ENCODE measurements at places on chromosomes 1 and 21. TPM values are rescaled to one million over a fixed set of nuclear protein-coding genes. Genes with fewer than 3 reads are reported as not detected.

S100A16 gene
- 49.9 TPM for total RNA-seq

GRCh38 chr1:205052690-205053089 lies 9.7 kb downstream of the CNTN2 start:
- DNase-seq: no peak

DNA sequence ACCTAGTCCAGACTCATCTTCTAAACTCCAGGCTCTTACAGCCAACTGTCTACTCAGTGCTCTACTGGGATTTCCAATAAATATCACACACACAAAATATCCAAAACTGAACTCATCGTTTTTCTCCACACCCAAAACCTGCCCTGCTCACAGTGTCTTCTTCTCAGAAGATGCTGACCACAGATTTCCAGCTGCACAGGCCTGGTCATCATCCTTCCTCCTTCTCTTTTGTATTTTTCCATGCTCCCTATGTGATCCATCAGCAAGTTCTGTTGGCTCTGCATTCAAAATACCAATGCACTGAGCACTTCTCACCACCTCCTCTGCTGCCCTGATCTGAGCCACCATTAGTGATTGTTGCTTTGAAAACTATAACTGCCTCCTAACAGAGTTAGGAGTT lies 159.5 kb upstream of the KAZN start:
- no peak for DNase-seq

SGIP1 gene
- total RNA-seq: 5.3 TPM

Measured in sigmoid colon (tissue), 7 donors.